ENCODE measurements at places on chromosomes 5 and 9.

GRCh38 chr5:78647351-78647818 lies 1.2 kb downstream of the LHFPL2 start:
- no peak for DNase-seq

- DNase-seq: no peak
Measured at GRCh38 chr5:145247745-145248040, 587.4 kb downstream of the PRELID2 start.

- no peak for DNase-seq
Measured at GRCh38 chr5:11617080-11617479, 287.2 kb downstream of the CTNND2 start.

DNA sequence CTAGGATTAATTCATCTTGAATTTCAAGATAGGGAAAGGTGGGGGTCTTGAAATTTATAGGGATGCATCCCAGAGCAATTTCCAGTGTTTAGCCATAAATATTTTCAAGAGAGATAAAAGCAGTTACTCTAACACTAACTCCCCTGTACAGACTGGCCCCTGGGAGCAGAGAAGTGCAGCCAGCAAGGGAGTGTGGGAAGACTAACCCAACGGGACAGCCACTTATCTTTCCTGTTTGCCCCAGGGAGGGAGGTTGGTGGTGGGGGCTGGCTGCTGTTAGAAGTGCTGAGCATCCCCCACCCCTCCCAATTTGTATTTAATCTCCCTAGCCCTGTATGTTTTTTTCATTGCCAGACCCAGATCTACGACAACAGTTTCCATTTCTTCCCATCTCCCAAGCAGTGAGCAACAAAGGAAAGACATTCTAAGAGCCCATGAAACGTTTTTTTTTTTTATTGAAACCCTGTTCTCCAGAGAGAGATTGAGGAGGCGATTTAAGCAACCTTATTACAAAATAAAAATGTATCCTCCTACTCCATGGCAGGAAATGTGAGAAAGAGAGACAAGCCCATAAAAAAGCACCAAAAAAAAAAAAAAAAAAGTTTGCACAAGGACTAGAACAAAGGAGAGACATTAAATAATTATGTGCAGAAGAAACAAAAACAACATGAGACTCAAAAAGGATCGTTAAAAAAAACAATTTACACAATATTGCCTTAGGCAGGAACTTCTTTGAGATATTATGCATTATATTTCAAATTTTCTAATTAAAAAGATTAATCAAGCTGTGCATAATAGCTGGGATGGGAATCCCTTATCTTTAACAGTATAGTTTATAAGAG lies 343.4 kb downstream of the ARHGEF28 start:
- no peak for DNase-seq

DNA sequence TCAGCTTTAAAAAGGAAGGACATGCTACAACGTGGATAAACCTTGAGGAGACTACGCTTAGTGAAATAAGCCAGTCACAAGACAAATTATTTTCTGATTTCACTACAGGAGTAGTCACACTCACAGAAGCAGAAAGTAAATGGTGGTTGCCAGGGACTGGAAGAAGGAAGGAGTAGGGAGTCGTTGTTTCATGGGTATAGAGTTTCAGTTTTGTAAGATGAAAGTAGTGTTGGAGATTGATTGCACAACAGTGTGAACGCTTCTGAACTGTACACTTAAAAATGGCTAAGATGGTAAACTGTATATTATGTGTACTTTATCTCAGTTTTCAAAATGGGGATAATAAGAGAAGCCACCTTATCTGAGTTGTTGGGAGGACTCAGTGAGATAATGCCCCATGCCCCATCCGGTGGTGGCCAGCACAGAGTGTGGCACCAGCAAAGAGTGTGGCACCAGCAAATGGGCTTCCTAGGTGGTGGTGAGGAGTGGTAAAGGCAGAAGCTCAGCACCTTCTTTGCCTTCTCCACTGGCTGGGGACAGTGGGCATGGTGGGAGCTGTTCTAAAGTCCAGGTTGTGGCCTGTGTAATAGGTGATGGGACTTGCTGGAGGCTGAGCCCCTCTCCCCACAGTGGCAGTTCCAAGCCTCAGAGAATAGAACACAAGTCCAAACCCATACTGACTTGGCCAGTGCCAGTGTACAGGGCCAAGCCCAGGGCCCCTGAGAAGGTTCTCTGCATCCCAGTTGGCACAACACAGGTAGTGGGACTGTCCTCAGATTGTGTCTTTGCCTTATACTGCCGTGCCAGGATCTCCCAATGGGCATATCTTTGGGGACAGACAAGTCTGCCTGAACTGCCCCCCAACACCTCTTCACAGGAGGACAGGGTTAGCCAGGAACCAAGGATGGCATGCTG lies 4.4 kb downstream of the SLC22A4 start:
- DNase-seq: no peak

DNA sequence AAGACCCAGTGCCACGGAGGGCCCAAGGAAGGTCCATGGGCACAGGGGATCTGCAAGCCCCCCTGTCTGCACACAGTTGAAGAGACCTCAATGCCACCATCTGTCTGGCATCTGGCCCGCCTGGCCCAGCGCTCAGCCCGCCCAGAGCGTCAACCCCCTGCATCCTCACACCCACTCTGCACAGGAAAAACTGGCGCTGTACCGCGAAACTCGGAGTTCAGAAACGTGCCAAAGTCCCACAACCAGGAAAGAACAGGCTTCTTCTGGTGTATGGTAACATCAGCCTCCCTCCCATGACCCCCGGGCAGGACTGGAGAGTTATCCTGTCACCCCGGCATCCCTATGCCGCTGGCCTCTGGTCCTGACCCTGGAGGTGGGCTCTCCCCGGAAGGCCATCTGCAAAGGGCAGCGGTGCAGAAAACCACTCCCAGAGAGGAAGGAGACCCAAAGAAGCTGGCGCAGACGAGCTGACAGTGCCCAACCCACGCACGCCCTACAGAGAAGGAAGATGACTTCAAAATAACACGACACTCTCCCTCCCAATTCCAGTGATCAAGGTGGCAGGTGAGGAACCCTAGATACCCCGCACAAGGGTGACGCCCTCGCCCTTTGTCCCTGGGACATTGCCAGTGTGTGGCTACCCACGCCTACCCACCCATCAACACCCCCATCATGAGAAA lies 18.9 kb downstream of the VAV2 start:
- DNase-seq: no peak

GRCh38 chr5:44862808-44863207 lies 54.1 kb downstream of the MRPS30 start:
- DNase-seq: peak; percentile 19

DNA sequence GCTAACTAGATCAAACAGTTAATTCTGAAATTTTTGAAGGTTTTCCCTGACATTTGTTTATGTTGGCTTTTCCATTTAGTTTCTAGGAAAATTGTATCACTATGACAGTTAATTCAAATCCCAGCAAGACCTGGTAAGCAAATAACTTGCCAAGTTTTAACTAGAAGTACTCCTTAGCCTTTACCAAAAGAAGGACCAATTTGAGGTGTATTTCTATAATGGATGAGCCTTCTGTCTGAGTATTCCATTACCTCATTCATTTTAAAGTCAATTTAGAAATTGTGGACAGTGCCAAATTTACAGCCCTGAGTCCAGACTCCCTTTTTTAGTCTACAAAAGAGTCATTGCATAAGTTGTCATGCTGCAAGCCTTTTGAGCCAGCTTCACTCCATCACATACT lies 687.6 kb downstream of the CETN3 start:
- no peak for DNase-seq

GRCh38 chr9:133518200-133518599 lies 6.6 kb downstream of the MYMK start:
- no peak for DNase-seq

- DNase-seq: no peak
Measured at GRCh38 chr9:113952676-113953075, 76.6 kb downstream of the ZNF618 start.

DNA sequence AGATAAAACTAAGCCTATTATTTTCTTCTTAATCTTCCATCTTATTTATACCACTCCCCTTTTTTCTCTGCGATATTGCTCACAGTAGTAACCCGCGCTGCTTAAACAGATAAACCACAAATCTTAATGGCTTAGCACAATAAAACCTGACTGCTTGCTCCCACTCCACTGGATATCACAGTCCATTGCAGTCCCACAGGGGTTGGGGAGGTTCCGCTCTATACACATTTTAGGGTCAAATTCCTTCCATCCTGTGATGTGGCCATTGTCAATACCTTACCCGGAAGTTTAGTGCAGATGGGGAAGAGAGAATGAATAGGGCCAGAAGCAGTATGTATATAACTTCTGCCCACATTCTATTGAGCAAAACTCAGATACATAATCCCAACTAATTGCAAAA lies 193.7 kb downstream of the RAB3C start:
- DNase-seq: no peak

DNA sequence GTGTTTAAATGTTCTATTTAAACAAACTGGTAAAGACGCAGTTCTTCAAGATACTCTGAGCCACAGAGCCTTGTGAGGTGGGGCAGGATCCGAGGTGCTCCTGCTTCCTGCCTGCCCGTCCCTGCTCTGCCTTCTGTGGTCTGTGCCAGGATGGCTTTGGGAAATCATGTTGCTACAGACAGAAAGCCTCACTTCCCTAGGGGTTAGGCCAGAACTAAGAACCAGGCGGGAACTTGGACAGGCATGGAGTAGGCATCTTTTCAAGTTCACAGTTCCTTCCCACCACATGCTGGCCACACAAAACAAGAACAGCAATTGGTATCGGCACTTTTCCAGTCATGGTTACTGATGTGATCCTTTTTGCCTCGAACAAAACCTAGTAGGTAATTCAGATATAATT lies 67.7 kb upstream of the SPOCK1 start:
- no peak for DNase-seq

DNA sequence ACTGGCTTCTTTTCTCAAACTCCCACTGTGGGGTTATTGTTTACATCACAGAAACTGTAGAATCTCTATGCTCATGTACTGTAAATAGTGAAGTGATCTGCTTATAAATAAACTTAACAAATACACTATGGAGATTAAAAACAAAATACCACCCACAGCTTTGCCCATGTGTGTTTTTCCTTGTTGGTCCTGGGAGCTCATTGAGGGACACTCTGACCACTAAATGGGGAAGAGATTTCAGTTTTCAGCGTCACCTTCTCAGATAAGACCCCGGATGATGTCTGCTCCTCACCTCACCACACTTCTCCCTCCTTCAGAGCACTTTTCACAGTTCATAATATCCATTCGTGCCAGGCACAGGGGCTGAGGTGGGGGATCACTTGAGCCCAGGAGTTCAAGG lies 89.7 kb downstream of the PDE6A start:
- no peak for DNase-seq

GRCh38 chr9:125361837-125362531 lies 100.4 kb downstream of the GAPVD1 start:
- no peak for DNase-seq

- DNase-seq: no peak
Measured at GRCh38 chr5:68381060-68381459, 165.5 kb downstream of the PIK3R1 start.

DNA sequence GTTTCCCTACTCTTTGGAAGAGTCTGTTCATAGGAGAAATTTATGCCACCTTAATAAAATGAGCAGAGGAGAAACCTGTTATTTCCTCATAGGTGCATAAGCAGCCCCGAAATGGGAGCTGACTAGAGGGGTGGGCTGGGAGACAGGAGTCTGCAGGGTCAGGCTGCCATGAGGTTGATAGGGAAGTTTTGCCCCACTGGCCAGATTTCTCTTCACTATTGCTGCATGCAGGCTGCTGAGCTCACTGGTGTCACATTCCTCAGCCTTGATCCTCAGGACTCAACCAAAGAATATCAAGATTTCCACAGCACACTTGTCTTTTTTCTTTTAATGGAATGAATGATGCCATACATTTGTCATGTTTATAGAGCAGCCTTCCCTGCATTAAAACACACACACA lies 60.7 kb downstream of the BHMT start:
- no peak for DNase-seq

GRCh38 chr5:160054831-160055230 lies 45.9 kb downstream of the TTC1 start:
- no peak for DNase-seq

DNA sequence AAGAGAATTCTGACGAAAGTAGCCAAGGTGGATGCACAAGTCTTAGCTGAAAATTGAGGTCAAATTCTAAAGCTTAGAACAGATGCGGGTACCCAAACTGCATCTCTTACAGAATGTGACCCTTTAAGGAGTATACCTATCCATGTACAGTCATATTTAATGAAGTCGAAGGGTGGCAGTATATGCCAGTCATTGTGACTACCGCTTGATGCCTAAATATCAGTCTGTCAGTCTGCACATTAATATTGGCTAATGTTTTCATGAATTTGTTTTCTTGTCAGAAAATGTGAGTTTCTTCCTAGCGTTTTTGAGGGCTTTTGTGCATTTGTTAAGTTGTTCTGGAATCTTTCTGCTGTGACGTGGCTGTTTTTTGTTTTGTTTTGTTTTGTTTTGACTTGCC lies 264.5 kb upstream of the ELAVL2 start:
- no peak for DNase-seq

DNA sequence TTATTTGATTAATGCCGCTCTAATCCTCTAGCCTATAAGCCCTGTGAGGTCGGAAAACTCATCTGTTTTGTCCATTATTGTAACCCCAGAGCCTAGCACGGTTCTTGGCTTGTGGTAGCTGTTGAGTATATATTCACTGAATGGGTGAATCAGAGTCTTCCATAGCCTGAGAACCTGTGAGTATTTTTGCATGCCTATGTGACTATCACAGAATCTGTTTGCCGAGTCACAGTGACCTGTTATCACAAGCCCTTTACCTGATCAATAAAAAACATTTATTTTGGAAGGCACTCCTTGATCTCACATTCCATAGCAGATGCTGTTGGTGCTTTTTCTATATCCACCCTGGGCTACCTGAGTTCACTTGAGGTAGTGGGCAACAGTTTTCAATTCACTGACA lies 125.0 kb upstream of the STC2 start:
- no peak for DNase-seq

DNA sequence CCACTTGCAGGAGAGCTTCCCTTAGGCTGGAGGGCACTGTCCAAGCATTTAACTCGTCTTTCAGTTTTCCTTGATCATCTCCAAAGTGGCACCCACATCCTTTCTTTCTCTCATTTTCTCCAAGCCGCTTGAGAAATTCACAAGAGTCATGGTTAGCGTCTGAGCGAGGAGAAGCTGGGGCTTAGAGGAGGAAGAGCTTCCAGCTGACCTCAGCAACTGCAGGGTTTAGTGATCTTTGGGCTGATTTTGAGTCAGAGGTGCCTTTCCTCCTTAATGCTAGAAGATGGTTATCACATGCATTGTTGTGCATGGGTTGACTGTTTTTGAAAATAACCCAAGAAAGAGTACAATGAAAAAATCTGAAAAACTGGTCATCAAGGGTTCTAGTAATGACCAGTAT lies 134.7 kb downstream of the GADD45G start:
- no peak for DNase-seq

- peak; percentile 31 for DNase-seq
Measured at GRCh38 chr9:74777136-74777879, 110.4 kb downstream of the TRPM6 start.

- no peak for DNase-seq
Measured at GRCh38 chr5:135678640-135679268, 100.0 kb upstream of the CXCL14 start.
